ENCODE measurements at places on chromosomes 4 and X.

GRCh38 chr4:174314274-174314673, 30.6 kb downstream of the CEP44 start:
- peaks cover 10% of the 10 kb centered on the region for H3K4me1 ChIP-seq
- peaks cover 7% of the 10 kb centered on the region for H3K36me3 ChIP-seq
- DNase-seq: no peak
- H3K27ac ChIP-seq: no peak overlapping the region
- H3K27me3 ChIP-seq: no peaks in the 10 kb centered on the region

- H3K27ac ChIP-seq: peak overlapping the region; percentile 30
- peaks cover 9% of the 10 kb centered on the region for H3K4me1 ChIP-seq
- H3K36me3 ChIP-seq: no peaks in the 10 kb centered on the region
- no peak overlapping the region for H3K4me3 ChIP-seq
- H3K27me3 ChIP-seq: no peaks in the 10 kb centered on the region
These were observed 77.9 kb downstream of the JAKMIP1 start for GRCh38 chr4:6122496-6122895.

GRCh38 chrX:46757593-46757992, 1.3 kb downstream of the SLC9A7 start:
- no peaks in the 10 kb centered on the region for H3K36me3 ChIP-seq
- H3K4me3 ChIP-seq: peak overlapping the region; percentile 93
- H3K27me3 ChIP-seq: no peaks in the 10 kb centered on the region
- no peak overlapping the region for H3K27ac ChIP-seq
- DNase-seq: no peak

- H3K4me1 ChIP-seq: no peaks in the 10 kb centered on the region
- no peak overlapping the region for H3K4me3 ChIP-seq
- H3K27me3 ChIP-seq: no peaks in the 10 kb centered on the region
- H3K27ac ChIP-seq: no peak overlapping the region
- no peaks in the 10 kb centered on the region for H3K36me3 ChIP-seq
These were observed 82.2 kb downstream of the SLC9A7 start for GRCh38 chrX:46676399-46677356.

DNA sequence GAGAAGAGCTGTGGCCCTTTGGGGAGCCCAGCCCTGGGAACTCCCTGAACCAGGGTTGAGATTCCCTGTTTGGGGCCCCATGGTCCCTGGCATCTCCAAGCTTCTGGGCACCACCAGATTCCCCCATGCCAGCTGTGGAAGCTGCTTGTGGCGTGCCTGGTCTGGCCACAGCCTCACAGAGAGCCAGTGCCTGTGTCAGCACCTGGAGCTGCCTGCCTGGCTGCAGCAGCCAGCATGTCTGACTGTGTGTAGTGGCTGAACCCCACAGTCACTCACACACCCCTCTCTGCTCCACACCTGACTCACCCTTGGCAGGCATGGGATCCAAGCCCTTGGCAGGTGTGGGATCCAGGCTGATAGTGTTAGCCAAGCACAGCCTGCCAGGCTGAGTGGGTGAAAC, 97.2 kb upstream of the GALNTL6 start:
- DNase-seq: no peak
- no peaks in the 10 kb centered on the region for H3K27me3 ChIP-seq
- no peak overlapping the region for H3K27ac ChIP-seq
- H3K36me3 ChIP-seq: no peaks in the 10 kb centered on the region
- H3K4me1 ChIP-seq: no peaks in the 10 kb centered on the region

- no peaks in the 10 kb centered on the region for H3K36me3 ChIP-seq
- no peak overlapping the region for H3K4me3 ChIP-seq
- no peaks in the 10 kb centered on the region for H3K27me3 ChIP-seq
- peak overlapping the region; percentile 39 for H3K27ac ChIP-seq
- DNase-seq: no peak
- peaks cover 14% of the 10 kb centered on the region for H3K4me1 ChIP-seq
These were observed 17.6 kb downstream of the TBL1X start for GRCh38 chrX:9482408-9482807.

DNA sequence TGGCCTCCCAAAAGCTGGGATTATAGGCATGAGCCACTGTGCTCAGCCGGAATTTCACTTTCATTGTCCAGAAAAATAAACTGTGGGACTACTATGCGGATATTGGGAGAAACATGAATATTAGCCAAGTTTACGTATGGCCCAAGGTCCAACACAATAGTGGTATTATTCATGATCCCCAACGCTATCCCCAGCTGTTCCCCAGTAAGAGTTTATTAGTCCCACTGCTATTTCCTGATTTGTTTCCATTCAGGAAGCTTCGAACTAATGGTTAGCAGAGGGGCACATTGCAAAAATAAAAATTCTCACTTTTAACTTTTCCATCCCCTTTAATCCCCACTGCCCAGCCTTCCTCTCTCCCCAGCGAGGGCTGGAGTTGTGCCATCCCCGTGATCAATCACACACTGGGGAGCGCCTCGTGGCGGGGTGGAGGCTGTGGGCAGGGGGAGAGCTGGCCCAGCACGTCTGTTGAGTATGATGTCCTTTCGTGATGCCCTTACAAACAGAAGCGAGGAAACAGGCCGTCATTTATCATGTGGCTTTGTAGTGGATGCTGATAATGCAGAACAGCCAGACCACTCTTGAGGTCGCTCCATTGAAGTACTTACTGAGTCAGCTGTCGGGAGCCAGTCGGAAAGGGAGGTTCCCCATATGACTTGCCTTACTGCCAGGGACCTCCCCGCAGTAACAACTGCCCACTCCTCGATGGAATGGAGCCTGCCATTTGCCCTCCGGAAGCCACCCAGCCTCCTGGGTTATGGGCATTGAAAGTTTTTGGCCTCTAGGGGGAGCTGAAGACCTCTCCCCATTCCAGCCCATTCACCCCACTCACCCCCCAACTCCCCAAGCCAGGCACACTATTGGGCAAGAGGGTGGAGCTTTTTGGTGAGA, 117.0 kb downstream of the KDR start:
- H3K36me3 ChIP-seq: no peaks in the 10 kb centered on the region
- H3K4me3 ChIP-seq: no peak overlapping the region
- H3K4me1 ChIP-seq: no peaks in the 10 kb centered on the region
- no peak for DNase-seq

DNA sequence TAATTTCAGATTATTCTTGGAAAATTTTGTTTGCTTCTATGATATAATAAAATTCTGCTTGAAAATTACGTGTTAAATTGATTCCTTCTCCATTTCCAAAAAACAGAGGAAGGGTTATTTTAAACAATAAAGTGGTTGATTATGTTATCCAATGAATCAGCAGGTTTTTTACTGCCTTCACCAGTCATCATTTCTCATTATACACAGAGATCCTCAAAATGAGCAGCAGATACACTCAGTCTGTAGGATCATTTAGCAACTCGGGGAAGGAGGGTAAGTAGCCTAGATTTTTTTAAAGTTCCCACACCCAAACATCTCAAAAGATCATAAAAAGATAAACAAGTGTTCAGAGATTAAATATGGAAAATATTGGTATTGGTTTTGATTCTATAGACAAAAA, 6.8 kb upstream of the TMEM144 start:
- no peak overlapping the region for H3K27ac ChIP-seq
- no peak overlapping the region for H3K4me3 ChIP-seq
- H3K4me1 ChIP-seq: no peaks in the 10 kb centered on the region
- H3K27me3 ChIP-seq: no peaks in the 10 kb centered on the region
- peaks cover 2% of the 10 kb centered on the region for H3K36me3 ChIP-seq

DNA sequence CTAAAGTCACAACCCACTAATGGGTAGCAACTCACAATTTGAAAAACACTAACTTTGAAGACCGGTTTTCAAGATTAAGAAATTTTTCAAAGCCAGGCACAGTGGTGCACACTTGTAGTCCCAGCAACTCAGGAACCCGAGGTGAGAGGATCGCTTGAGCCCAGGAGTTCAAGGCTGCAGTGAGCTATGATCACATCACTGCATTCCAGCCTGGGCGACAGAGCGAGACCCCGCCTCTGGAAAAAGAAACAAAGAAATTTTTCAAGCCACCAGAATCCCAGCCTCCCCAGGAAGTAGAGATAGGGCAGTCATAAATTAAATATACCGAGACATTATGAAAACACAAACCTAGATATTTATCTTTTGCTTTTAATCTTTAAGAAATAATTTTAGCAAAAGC, 13.0 kb downstream of the SMARCA1 start:
- H3K4me3 ChIP-seq: no peak overlapping the region
- peaks cover 9% of the 10 kb centered on the region for H3K27me3 ChIP-seq
- peaks cover 4% of the 10 kb centered on the region for H3K36me3 ChIP-seq
- H3K27ac ChIP-seq: no peak overlapping the region
- DNase-seq: no peak
- no peaks in the 10 kb centered on the region for H3K4me1 ChIP-seq

DNA sequence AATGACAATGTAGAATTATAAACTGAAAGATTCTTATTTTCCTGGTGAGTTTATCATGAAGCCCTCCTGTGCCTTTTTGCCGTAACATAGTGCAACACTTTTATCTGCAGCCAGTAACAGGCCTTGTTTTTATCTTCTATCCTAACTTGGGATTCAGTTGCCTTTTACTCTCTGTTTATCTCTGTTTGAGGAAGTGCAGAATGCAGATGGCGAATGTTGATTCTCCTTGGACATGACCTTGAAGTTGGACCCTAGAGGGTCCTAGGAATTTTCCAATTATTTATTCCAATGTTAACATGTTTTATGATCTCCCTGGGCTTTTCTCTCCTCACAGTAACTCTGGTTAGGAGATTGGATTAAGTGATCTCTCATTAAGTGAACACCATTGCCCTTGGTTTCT, 165.0 kb downstream of the FMR1NB start:
- H3K27me3 ChIP-seq: no peaks in the 10 kb centered on the region
- H3K27ac ChIP-seq: no peak overlapping the region
- H3K4me1 ChIP-seq: peaks cover 4% of the 10 kb centered on the region
- DNase-seq: no peak

DNA sequence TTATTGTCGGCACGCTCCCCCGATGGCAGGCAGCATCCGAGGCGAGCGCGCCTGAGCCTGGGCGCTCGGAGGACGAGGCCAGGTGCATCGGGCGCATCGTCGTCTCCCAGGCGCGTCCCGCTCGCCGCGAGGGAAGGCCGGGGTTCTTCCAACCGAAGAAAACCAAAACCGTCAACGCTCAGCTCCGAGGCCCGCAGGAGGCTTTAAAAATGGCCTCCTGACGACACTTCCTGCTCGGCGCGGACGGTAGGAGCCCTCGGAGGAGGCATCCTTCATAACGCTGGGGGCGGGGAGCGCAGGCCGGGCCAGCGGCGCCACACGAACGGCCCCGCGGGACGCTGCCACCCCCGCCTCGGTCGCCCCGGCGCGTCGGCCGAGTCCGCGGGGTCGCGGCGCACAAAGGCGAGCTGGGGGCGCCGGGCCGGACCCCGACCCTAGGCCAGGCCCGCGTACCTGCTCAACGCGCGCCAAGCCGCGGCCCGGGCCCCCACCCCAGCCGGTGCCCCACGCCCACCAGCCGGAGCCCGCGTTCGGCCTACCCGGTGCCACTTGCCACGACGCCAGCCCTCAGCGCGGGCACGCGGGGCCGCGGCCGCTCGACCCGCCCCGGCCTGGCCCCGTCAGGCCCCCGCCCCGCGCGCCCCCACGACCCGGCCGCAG, 501 bp downstream of the ZNF518B start:
- H3K27me3 ChIP-seq: peaks cover 10% of the 10 kb centered on the region
- H3K36me3 ChIP-seq: peaks cover 2% of the 10 kb centered on the region
- peak; percentile 33 for DNase-seq
- H3K27ac ChIP-seq: peak overlapping the region; percentile 77

DNA sequence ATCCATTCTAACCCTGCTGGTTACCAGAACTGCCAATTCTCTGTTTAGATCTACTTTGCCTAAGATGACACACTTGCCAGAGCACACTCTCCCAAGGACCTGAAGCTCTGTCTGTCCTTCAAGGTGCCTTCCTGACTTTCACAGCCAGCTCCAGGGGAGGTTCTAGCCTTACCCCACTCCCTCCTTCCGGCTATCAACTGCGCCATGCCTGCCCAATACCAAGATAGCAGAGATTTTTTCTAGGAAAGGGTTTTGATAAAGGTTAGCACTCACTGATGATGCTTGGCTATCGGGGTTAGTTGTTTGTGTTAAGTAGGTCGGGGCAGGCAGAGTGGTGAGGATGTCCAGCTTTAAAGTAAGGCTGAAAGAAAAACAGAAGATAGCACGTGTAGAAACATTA, 14.3 kb downstream of the ALPK1 start:
- DNase-seq: no peak
- H3K4me3 ChIP-seq: no peak overlapping the region
- peaks cover 6% of the 10 kb centered on the region for H3K36me3 ChIP-seq
- H3K4me1 ChIP-seq: peaks cover 17% of the 10 kb centered on the region
- H3K27me3 ChIP-seq: no peaks in the 10 kb centered on the region
- H3K27ac ChIP-seq: peak overlapping the region; percentile 27

DNA sequence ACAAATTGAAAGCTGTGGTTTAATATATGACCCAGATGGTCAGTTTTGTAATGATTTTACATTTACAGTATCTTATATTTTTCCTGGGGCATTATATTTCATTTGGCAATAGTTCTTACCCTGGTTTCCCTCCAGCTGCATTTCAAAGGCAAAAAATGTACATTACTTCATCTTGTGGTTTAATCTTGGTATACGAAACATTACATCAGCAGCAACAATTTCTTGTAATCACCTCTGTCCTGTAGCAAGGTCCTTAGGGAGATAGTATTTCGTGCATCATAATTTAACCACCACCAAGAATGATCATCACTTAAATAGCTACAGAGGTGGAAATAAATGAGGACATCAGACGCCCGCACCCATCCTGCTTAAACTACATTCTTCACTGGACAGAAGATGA, 48.8 kb downstream of the HS6ST2 start:
- H3K4me1 ChIP-seq: no peaks in the 10 kb centered on the region
- DNase-seq: no peak
- no peak overlapping the region for H3K27ac ChIP-seq

- H3K4me3 ChIP-seq: no peak overlapping the region
- no peaks in the 10 kb centered on the region for H3K4me1 ChIP-seq
- DNase-seq: no peak
- H3K27ac ChIP-seq: no peak overlapping the region
- H3K27me3 ChIP-seq: peaks cover 15% of the 10 kb centered on the region
- no peaks in the 10 kb centered on the region for H3K36me3 ChIP-seq
These were observed 28.6 kb upstream of the USP46 start for GRCh38 chr4:52687696-52688095.

GRCh38 chr4:139858436-139859205, 193.0 kb downstream of the MGST2 start:
- no peak overlapping the region for H3K4me3 ChIP-seq
- peaks cover 11% of the 10 kb centered on the region for H3K4me1 ChIP-seq
- peaks cover 3% of the 10 kb centered on the region for H3K36me3 ChIP-seq
- H3K27me3 ChIP-seq: peaks cover 21% of the 10 kb centered on the region
- no peak overlapping the region for H3K27ac ChIP-seq

All from T-helper 17 cell (primary cell).